ENCODE measurements at places on chromosomes 2 and 18. TPM values are rescaled to one million over a fixed set of nuclear protein-coding genes. Genes with fewer than 3 reads are reported as not detected.

DNA sequence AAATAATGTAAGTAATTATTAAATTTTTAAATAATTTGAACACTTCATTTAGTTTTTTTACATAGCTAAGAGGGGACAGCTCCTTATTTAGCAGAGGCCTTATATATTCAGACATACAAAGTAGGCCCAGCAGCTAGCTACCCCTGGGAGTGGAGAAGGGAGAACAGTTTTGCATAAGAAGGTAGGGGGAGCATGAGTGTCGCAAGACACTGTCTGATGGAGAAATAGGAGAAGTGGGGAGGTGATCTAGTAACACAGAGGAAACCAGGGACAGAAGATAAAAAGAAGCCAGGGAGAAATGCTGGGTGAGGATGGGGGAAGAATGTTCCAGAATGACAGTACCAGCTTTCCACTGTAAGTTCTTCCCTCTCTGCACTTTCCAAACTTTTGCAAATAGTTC, 16.0 kb upstream of the RGPD4 start:
- no peak for DNase-seq

- DNase-seq: peak; percentile 13
Observed at GRCh38 chr2:161170958-161171932, 11.0 kb downstream of the TANK start.

DNA sequence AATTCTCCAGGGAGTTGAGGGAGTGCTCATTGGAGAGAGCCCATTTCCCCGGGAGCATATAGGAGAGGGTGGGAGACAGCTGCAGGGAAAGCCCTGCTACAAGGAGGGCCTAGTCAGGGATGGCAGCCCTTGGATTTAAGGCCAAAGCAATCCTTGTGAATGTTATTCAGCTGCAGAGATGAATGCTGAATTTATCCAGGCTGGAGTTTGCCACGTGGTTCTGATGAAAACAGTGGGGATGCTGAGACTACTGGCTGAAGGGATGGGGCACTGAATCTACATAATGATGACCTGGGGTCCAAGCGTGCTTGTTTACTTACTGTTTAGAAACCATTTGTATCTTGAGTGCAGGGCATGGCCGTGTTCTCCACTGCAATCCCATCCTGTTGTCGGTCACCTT, 35.6 kb upstream of the RNF149 start:
- DNase-seq: no peak

DNA sequence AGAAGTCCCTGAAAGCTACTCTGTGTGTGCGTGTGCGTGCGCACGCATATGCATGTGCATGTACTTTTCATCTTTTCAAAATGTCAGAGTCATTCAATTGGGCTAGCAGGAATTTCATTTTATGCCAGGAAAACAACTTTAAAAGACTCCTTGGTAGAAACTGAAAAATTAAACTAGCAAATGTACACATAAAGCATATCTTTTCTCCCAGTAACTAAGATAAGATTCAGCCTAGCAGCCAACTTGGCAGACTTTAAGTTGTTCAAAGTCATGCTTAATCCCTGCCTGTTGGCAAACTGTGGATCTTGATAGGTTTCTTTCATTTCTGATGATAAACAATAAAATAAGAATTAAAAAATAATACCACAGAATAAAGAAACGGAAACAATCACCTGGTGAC, 1129.1 kb downstream of the LRP1B start:
- no peak for DNase-seq

DNA sequence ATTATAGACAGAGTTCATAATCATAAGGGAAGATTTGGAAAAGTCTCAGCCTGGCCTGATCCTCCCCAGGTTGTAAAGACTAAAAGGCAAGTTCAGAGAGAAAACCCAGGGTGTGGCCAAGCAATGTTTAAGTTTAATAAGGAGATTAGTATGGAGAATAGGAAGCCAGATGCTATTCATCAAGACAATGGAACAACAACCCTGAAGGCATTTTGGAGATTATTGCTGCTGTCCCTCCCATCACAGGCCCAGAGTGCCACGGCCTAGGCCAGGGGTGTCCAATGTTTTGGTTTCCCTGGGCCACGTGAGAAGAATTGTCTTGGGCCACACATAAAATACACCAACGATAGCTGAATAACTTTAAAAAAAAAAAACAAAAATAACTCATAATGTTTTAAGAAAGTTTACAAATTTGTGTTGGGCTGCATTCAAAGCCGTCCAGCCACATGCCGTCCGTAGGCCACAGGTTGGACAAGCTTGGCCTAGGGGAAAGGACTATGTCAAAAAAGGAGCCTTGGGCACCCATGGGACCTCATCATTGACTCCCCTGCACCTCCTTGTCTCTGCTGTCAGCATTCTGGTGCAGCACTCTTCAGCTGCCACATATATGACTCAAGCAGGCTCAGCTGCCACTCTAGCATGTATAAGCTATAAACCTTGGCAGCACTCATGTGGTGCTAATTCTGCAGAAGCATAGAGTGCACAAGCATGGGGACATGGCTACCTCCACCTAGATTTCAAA, 20.8 kb downstream of the DPP4 start:
- no peak for DNase-seq

GRCh38 chr2:53347269-53347668, 420.3 kb upstream of the CHAC2 start:
- DNase-seq: no peak

BCL11A gene
- total RNA-seq: 1.8 TPM

GRCh38 chr2:137659616-137660015, 304.7 kb upstream of the HNMT start:
- DNase-seq: peak; percentile 8

- peak; percentile 88 for DNase-seq
Observed at GRCh38 chr2:15359716-15360531, 201.2 kb downstream of the NBAS start.

- peak; percentile 89 for DNase-seq
Observed at GRCh38 chr2:201860636-201861066, 54.3 kb downstream of the CDK15 start.

SERPINB3 gene
- not detected for total RNA-seq

CHRNA1 gene
- total RNA-seq: 0.14 TPM

TRIP12 gene
- total RNA-seq: 296 TPM

ZNF804A gene
- total RNA-seq: not detected

GRCh38 chr2:156657809-156658208, 221.6 kb downstream of the GPD2 start:
- DNase-seq: no peak

GRCh38 chr2:197157879-197158537, 152.6 kb downstream of the ANKRD44 start:
- DNase-seq: no peak

PLEKHB2 gene
- total RNA-seq: 90.4 TPM

DNA sequence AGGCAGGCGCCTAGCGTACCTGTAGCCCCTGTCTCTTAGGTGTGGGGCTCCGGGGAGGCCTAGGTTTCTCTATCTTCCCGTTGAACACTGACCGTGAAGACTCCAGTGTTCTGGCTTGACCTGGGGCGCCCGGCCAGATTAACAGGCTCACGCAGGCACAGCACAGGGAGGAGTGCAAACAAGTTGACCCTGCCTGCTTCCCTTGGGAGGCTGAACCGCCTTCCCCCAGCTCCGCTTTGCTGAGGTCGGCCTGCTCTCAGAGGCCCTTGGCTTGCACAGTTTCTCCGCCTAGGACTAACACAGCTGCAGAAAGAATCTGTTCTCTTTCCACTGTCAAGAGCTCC, 567 bp downstream of the PCYOX1 start:
- DNase-seq: peak; percentile 10

DNA sequence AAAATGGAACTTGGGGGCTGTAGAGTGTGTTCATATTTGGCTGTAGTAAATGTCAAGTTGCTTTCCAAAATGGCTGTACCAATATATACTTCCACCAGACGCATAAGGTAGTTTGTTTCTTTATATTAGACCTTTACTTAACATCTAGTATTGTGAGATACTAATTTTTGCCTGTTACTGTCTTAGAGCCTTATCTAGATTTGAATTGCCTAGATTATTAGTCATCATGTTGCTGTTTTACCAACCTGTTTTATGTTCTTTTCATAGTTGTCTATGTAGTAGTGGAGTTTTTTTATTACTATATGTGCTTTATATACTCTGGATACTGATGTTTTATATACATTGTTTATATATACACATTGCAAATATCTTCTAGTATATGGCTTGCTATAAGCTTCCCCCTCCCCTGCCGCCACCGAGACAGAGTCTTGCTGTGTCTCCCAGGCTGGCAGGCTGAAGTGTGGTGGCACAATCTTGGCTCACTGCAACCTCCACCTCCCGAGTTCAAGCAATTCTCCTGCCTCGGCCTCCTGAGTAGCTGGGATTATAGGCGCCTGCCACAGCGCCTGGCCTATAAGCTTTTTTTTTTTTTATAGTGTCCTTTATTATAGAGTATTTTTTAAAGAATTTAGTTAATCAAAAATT, 18.9 kb downstream of the SLC39A10 start:
- DNase-seq: no peak

UBXN4 gene
- total RNA-seq: 69.7 TPM
